ENCODE measurements at places on chromosomes 5 and 9.

DNA sequence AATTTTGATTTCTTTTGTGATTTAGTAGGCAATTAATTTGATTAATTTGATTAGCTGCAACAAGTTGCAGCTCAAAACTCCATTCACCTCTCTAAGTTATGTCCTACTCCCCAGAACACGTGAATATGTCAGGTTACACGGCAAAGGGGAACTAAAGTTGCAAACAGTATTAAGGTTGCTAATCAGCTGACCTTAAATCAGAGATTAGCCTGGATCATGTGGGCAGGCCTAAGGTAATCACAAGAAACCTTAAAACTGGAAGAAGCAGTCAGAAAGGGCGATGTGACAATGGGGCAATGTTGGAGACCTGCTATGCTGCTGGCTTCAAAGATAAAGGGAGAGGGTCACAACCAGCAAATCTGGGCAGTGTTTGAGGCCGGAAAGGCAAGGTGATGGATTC is 47.3 kb upstream of the ANXA1 start:
- DNase-seq = no peak

DNA sequence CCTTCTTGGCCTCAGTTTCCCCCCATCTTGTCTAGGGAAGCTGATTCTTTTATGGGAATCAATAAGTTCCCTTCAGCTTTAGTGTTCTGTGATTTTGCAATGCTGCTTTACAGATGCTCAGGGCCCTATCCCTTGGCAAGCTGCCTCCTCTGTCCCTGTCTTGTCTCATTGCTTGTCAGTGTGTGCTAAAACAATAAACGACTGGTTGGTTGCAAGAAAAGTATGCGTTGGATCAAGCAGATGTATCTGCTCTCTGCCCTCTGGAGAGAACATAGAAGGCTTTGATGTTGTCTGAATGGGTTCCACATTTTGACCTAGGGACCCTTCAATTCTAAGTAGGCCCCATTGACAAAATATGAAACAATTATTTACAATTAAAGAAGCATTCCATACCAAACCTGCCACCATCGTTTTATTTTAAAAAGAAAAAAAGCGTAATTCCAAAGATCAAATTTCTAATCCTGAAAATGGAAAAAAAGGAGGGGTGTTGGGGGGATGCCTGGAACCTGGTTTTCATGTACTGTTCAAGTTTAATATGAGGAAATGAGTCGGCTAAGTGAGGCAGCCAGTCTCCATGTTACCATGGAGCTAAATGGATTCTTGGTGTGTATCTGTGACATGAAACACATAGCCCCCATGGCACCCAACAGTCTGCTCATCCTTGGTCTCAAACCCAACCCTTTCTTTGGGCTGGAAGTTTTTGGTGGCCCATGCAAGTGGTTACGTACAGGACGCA is 31.2 kb upstream of the TARS1 start:
- DNase-seq = no peak

GRCh38 chr5:141603923-141604717 is 14.7 kb downstream of the DIAPH1 start:
- no peak for DNase-seq

DNA sequence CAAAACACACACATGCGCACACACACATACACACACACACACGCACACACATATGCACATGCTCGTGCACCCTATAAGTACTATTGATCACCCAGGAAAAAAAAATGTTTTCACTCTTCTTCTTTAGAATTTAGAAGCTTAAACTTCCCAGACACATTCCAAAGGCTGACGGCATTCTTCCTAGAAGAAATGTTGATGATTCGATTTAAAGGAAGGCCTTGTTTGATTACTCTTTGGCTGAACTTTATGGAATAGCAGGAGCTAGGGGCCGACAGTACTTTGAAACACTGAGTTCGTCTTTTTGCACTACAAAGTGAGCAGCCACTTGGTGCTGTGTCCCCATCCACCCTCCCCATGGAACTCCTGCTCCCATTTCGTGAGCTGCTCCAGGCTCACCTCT is 113.2 kb downstream of the EGFLAM start:
- no peak for DNase-seq

DNA sequence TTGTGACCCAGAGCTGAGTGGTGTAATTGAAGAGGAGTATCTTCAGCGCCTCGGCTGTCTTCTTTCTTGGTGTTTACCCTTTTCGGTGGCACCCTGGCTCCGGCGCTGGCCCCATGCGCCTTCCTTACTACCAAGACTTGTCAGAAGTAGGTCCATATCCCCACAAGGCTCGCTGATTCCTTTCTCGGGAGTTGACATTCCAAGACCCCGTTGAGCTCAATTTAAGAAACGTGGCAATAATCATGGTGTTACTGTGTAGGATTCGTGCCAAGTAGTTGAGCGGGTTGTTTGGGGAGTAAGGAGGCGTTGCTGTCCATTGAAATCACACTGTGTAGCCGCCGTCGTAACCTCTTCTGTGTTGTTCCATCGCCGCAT is 795 bp downstream of the NDUFAF2 start:
- DNase-seq = peak; percentile 14

DNA sequence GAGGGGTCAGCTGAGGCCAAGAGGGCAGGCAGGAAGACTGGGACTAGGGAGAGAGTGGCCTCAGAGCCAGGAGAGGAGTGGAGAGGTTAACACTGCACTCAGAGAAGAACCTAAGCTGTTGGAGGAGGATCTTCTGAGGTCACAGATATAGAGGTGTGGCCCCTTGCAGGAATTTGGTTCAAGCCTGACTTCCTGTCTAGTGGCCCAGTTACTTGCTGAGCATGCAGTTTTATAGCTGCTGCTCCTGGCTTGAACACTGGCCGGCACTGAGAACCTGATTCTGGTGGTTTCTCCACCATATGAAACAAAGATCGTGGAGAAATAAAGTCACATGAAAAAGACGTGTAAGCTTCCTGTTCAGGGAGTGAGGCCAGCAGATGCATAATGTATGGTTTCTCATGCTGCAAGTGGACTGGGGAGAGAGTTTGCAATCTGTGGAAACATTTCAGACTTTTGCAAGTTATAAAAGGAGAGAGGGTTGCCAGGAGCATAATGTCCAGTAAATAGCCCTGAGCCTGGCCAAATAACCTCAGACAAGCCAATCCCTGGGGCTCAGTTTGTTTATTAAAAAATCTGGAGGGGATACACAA is 82.6 kb downstream of the GALNT10 start:
- no peak for DNase-seq

DNA sequence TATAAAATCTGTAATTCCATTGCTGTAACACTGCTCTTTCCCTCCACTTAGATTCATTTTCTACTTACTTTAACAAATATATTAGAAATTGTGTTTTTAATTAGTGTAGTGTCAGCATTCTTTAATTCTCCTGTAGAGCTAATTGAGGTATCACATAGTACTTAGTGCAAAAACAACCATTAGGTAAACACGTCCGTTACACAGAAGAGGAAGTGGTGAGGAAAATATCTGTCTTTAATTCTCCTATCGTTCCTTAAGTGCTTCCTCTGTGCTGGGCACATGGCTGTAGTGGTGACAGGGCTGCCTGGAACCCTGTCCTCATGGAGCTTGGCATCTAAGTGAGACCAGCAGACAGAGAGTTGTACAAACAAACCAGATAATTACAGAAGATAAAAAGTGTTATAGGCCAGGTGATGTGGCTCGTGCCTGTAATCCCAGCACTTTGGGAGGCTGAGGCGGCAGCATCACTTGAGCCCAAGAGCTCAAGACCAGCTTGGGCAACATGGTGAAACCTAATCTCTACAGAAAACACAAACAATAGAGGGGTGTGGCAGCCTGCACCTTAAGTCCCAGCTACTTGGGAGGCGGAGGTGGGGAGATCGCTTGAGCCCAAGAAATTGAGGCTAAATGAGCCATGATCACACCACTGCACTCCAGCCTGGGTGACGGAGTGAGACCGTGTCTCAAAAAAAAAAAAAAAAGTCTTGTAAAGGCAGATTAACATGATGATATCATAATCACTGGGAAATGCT is 36.4 kb downstream of the PARP8 start:
- no peak for DNase-seq

DNA sequence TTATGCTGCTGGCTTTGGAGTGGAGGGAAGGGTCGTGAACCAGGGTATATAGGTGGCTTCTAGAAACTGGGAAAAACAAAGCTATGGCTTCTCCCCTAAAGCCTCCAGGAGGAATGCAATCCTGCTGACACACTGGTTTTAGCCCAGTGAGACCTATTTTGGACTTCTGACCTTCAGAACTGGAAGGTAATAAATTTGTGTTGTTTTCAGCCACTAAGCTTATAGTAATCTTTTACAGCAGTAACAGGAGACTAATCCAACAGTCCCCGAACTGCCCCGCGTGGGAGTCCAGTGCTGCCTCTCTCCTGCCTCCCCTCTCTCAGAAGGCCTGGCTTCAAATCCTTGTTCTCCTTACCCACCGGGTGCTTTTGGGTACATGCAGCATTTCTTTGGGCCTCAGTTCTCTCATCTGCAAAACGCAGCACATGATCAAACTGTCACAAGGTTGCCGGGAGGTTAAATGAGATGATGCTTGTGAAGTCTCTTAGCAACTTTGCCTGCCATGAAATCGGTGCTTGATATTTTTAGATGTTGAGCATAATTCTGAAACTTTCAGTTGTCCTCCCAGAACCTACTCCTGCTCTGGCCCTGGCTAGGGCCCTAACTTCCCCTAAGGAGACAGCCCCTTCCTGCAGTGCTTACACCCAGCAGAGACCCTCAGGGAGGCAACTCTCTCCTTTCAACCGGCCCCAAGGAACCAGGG is 127.3 kb upstream of the BOD1 start:
- no peak for DNase-seq

DNA sequence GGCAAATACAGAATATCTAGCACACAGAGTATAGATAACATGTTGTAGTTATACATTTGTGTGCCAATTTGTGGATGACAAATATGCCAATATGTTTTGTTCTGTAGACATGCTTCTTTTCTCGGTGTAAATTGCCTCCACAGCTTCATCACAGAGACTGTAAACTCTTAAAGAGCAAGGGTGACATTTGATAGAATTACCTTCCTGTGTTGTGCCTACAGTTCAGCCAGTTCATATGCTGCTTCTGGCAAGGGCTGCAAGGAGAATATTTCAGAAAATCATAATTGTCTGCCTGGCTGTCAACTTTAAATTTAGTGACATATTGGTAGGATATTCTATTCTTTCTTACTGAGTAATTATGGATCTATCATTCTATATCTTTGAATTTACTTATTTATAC is 155.1 kb downstream of the MAT2B start:
- DNase-seq = no peak

DNA sequence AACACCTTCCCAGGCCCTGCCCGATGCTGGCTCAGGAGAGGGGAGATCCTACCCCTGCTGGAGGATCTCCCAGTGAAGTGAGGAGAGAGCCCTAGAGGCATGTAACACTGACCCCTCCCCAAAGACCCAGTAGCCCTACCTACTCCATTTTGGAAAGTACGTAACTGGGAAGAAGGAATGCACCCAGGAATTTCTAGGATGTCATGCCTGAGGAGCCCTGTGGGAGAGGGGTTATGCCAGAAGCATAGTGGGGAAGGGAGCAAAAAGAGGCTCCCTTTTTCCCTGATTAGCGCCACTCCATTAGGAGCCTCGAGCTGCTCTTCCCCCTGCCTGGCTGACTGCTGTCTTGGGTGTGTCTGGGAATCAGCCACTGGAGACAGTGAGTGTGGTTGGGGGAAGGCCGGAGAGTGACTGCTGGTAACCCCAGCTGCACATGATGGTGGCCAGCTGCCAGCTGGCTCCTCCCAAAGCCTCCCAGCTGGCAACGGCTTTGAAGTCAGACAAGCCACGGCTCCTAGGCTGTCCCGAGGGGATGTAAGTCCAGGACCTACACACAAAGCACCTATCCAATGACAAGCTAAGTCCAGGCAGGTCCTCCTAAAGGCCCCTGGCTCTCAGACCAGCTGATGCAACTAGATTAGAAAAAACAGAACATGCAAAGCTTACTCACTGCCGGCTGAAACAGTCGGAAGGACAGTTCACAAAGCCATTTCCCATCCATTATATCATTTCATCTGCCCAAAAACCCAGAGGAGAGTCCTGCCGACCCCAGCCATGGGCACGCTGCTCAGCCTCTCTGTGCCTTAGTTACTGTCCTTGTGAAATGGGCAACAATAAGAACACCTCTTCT is 136.5 kb upstream of the ABCA1 start:
- no peak for DNase-seq

- no peak for DNase-seq
Measured at GRCh38 chr9:68552700-68553476, 12.2 kb upstream of the TMEM252 start.

DNA sequence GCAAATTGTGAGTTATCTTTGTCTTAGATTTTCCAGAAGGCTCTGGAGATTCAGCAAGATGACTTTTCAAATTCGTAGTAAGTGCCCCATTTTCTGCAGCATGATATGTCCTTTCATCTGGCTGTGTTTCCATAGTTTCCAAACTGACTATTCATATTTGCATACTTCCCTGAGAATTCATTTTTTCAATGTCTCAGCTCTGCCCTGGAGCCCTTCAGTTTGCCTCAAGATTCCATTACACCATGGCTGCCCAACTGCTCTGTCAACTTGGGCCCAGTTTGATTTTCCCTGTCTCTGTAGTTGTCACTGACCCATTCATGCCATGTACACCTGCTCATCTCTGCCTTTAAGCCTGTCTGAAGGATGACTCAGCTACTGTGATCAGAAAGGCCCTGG is 94.2 kb upstream of the RUSC2 start:
- no peak for DNase-seq

DNA sequence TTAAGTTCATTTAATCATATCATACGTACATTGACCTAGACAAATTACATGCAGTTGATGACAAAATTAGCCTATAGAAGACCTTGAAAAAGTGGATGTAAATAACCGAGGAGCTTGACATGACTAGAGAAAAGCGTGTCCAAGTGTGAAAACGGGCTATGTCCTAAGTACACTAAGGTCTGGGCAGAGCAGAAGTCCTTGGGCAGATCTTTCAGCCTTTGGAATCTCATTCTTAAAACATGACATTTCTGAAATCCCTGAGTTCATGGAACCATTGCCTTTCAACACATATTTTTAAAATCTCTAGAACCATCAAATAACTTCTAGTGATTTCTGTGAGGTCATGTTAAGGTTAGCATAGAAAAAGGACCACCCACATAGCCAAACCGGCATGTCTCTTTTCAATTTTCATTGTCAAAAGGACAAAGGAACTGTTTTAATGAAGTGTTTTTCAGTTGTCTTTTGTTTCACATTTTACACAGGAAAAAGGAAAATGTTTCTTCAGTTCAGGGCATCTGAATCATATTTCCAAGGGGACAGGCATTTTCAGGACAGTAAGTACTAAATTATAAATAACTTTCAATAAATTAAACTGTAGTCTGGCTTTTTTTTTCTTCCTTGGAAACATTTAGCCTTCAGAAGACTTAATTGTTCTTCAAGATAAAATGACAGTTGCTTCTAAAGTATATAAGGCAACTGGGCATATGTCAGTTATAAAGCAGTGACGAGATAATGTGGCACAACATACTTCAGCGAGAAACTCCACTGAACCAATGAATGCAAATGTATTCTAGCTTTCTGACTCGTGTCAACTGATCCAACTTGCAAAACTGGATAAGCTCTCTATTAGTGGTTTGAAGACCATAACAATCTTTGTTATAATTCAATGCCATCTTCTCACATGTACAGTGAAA is 416.8 kb downstream of the NFIB start:
- no peak for DNase-seq

GRCh38 chr9:93711002-93711401 is 134.6 kb downstream of the PHF2 start:
- DNase-seq = no peak

GRCh38 chr9:127805620-127806019 is 2.9 kb downstream of the FPGS start:
- no peak for DNase-seq
